ENCODE measurements at places on chromosomes 16 and 17.

DNA sequence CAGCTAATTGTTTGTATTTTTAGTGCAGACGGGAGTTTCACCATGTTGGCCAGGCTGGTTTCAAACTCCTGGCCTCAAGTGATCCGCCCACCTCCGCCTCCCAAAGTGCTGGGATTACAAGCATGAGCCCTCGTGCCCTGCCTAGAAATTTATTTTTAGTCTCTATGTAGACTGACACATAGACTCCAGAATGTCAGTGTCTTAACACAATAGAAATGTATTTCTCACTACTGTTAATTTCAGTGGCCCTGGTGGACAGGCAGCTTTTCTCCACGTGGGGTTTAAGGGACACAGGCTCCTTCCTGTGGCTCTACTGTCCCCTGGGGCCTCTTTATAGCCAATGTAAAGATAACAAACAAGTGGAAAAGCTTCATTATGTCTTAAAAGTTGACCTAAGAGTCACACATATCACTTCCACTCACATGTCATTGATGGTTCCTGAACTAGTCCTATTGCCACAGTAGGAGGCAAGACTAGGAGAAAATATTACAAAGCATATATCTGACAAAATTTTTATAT is 43.8 kb downstream of the COPRS start:
- DNase-seq = no peak

GRCh38 chr17:18093616-18094408 is 6.1 kb downstream of the DRG2 start:
- no peak for DNase-seq

DNA sequence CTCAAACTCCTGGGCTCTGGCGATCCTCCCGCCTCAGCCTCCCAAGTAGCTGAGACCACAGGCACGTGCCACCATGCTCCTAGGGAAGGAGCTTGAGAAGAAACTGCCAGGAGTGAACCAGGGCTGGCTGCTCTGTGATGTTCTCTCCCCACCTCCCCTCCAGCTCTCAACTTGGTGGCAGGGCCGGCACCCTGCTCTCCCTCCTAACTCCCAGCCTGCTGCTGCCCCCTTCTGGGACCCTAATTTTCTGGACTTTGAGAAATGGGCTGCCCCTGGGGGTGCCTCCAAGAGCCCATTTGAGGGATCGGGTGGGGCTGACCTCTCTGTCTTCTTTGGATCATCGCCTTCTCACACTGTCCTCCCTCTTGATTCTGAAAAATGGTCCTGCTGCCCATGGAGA is 14.9 kb upstream of the STAT3 start:
- peak; percentile 55 for DNase-seq

DNA sequence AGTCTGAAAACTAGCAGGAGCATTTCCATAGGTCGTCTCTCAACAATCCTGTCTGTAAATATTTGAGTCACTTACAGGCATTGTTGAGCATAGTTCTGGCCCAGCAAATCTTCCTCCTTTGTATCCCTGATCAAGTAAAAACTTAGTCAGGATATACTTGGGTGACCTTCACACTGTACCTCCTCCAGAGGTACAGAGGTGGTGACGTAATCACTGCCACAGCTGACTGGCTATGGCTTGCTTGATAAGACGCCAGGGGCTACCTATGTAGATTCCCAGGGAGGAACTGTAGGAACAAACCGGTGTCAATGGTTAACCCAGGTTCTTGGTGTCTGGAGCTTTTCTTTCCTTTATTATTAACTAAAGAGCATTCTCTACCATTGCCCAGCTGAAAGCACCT is at the start of gene KCNJ16:
TSS of gene KCNJ16 (plus strand) at position 270 of the 400 bp plus-strand sequence. CDS start 56,863 bp downstream, outside the sequence.
- DNase-seq = no peak

GRCh38 chr16:3020247-3020603 is at the start of gene TNFRSF12A:
Gene TNFRSF12A (plus strand): TSS chr16:3020368. CDS start chr16:3020398, 30 bp downstream.
- peak; percentile 74 for DNase-seq

DNA sequence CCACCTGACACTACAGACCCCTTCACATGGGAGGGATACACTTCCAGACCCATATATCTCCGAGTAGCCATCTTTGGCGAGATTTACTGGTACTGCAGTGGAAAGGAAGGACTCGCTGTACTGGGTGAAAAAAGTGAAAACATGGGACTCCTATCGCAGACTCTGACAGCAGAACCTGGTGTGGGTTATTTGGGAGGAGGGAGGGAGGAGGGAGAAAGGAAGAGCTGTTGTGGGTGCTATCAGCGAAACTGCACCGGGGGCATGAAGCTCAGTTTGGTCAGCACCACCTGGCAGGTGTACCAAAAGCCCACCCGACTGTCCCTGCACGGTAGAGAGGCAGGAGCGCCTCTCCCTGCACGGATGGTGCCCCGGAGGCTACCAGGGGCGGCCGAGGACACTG is 5.0 kb downstream of the HBQ1 start:
- DNase-seq = no peak

GRCh38 chr17:75899353-75899752 is 2.6 kb upstream of the TRIM65 start:
- no peak for DNase-seq

GRCh38 chr17:59851439-59852375 is 41.0 kb downstream of the TUBD1 start:
- no peak for DNase-seq

GRCh38 chr17:66791347-66791746 is 43.6 kb upstream of the CACNG5 start:
- no peak for DNase-seq

GRCh38 chr16:14364386-14365199 is 265.5 kb downstream of the PARN start:
- no peak for DNase-seq

- no peak for DNase-seq
Measured at GRCh38 chr16:1631230-1631629, 19.1 kb downstream of the CRAMP1 start.

DNA sequence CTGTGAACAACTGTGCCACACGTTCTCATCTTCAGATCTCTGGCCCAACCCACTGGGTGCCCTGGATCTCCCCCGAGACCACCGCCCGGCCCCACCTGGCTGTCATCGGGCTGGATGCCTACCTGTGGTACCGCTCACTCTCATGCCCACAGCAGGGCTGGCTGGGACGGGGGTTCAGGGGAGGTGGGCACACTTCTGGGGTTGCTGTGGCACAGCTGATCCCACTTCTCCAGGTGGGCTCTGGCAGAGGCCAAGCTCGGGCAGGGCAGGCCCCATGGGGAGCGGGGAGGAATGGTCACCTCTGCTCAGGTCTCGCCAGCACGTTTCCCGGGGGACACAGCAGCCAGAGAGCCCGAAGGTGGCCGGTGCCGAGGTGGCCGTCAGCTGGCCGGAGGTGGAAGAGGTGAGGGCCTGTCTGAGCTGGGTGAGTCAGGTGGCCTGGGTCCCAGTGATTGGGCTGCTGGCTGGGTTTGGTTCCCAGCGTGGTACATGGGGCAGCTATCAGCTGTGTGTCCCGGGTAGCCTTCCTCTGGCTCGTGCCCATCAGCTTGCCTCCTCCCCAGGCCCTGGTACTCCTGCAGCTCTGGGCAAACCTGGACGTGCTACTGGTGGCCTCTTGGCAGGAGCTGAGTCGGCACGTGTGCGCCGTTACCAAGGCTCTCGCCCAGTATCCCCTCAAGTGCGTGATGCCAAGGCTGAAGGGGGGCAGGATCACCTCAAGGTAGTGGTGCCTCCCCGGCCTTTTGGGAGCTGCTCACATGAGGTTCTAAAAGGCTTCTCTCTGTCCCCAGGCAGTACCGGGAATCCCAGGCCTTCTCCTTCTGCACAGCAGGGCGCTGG is 2.3 kb upstream of the MRPS34 start:
- DNase-seq = no peak

GRCh38 chr17:72928454-72929136 is 163.9 kb downstream of the SLC39A11 start:
- no peak for DNase-seq

DNA sequence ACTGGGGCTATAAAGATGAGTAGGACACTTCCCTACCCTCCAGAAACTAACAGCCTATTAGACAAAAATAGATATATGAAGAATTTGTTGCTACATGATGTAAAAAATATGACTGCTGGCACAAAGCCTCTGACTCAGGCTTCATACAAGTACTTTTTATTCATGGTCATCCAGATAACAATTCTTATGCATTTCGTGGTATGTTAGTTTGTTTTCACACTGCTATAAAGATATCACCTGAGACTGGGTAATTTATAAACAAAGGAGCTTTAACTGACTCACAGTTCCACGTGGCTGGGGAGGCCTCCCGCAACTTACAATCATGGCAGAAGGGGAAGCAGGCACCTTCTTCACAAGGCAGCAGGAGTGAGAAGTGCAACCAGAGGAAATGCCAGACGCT is 112.5 kb upstream of the HLF start:
- no peak for DNase-seq

- no peak for DNase-seq
Measured at GRCh38 chr17:30212750-30213149, 22.7 kb downstream of the SLC6A4 start.

DNA sequence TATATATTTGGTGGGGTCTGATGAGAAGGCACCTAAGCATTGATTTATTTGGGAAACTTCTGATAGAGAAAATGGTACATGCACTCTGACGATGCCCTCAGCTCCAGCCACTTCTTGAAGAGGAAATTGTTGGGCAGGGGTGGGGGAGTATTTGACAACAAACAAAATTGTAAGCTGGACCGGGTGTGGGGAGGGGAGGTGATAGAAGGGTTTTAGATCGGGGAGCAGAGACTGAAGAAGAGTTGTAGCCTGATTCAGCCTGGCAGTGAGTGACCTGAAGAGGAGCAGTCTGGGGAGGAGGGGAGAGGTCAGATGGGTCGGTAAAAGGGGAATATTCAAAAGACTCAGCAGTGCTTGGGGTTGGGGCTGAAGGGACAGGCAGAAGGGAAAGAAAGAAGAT is 2284.7 kb downstream of the TP53TG3F start:
- DNase-seq = no peak

GRCh38 chr16:2874912-2875362 is 8.1 kb upstream of the FLYWCH2 start:
- DNase-seq = peak; percentile 60

GRCh38 chr17:59804901-59805465 is 87.8 kb downstream of the TUBD1 start:
- DNase-seq = peak; percentile 32

GRCh38 chr16:57706717-57707116 is 12.1 kb downstream of the DRC7 start:
- DNase-seq = no peak

DNA sequence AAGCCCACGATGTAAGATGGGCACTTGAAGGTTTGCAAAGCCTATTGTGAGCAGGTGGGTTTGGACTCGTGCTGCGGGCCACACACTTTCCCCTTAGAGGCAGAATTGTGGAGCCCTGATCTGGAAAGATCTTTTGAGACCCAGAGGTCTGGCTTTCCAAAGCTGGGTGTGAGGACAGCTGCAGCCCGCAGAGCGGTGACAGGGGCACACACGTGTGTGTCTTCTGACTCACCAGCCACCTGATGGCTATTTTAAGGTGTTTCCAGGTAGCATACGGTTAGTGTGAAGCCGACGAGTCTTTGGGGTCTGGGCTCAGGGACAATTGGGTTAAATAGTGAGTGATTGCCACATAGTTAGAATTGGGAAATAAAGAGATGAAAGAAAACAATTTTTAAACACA is 108.9 kb upstream of the GSE1 start:
- DNase-seq = no peak

- no peak for DNase-seq
Measured at GRCh38 chr17:79116575-79117368, 42.1 kb downstream of the ENGASE start.

DNA sequence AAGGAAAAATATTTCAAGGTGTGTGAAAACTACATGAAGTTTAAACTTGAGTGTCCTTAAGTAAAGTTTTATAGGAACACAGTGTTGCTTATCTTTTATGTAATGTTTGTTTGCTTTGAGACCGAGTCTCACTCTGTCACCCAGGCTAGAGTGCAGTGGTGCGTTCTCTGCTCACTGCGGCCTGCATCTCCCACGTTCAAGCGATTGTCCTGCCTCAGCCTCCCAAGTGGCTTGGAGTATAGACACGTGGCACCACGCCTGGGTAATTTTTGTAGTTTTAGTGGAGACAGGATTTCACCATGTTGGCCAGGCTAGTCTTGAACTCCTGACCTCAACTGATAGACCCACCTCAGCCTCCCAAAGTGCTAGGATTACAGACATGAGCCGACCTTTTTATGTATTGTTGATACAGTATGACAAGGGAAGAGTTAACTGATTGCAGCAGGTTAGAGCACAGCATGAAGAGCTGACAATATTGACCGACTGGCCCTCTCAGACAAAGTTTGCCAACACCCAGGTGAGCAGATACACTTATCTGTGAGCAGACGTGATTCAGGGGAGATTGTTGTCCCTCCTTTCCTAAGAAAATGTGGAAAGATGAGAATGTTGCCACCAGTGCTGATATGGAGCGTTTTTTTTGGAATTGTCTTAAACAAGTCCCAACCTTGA is 373.7 kb downstream of the WWOX start:
- DNase-seq = no peak

GRCh38 chr16:77375396-77375795 is 59.4 kb downstream of the ADAMTS18 start:
- DNase-seq = no peak

Data from NCI-H1436 (cell line).